ENCODE measurements at places on chromosomes 11 and 22. TPM values are rescaled to one million over a fixed set of nuclear protein-coding genes. Genes with fewer than 3 reads are reported as not detected.

TSGA10IP gene
- not detected for total RNA-seq

OR6T1 gene
- total RNA-seq, result not detected

RBMXL2 gene
- total RNA-seq, result 0.13 TPM

- no peak for DNase-seq
Measured at GRCh38 chr11:28296426-28296825, 188.2 kb downstream of the METTL15 start.

DNA sequence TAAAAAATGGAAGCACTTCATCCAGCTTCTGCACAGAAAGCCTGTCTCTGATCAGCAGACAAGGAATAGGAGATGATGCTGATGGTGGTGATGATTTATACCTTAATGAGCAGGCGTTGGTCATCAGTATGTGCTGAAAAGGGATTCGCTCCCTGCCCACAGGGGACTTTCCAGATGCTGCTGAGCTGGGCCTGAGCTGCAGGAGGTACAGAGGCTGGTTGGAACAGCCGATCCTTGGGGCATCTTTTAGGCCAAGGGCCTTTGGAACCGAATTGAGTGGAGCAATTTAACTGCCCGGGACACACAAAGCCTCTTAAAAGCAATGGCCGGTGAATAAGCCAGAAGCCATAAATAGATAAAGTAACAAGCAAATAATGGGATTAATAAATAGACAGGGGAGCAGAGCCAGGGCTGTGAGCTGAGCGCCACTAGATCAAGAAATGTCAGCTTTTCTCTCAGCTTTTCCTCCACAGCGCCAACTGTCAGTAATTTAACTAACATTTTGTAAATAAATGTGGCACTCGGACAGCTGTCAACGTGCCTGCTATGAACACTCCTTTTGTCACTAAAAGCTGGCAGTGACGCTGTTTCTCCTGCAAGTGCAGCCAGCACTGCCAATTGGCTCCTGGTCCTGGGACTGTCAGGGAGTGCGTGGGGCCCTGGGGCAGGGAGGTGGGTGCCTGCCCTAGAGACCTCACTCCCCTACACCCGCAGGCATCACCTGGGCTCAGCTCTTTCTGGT is 562.3 kb downstream of the NTM start:
- DNase-seq, result no peak

- peak; percentile 86 for DNase-seq
Measured at GRCh38 chr11:69195824-69196782, 40.4 kb downstream of the SMIM38 start.

DNA sequence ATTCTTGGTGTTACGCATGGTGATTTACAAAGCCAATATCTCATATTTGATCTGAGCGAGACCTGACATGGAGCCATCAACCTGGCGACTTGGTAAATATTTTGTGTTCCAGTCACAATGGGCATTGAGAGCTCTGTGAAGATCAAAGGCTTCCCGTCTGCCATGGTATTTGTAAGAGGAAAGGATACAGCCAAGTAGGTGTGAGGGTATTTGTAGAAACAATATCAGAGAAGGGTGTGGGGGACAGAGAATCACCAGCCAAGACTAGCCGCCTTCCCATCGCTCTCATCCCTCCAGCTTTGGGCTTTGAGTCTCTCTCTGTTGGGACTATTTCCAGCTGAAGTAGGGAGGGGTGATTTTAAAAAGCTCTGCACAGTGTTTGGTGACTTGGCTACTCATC is 173.4 kb upstream of the BDNF start:
- DNase-seq, result no peak

DNA sequence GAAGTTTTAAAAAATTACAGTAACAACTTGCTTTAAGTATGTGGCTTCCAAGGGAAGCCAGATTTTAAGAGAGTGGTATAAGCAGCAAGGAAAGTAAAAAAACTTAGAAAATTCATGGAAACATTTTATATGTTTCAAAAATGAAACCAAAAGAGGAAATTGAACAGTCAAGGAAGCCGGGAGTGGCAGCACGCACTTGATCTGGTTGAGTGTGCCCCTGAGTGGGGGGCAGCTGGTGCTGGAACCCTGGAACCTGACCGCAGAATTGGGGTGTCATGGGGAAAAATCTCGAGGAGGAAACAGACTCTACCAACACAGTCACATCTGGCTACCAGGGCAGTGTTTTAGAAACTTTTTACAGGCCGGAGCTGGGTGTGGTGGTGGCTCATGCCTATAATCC is 14.0 kb downstream of the MICALL1 start:
- DNase-seq, result no peak

DNA sequence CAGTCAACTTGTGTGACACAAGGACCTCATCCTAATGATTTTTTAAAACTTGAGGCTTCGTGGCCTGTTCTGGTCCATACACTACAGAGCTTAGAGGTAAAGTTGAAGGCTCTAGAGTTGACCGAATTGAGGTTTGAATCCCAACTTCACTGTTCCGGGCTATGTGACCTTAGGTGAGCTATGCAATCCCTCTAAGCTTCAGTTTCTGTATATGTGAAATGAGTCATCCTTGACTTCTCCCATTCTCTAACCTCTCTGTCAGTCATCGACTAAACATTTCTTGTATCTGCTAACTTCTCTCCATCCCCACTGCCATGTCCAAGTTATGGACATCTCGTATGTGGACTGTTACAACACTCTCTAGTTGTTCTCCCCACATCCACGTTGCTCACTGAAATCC is 178.2 kb upstream of the TMEM45B start:
- DNase-seq, result no peak

DNA sequence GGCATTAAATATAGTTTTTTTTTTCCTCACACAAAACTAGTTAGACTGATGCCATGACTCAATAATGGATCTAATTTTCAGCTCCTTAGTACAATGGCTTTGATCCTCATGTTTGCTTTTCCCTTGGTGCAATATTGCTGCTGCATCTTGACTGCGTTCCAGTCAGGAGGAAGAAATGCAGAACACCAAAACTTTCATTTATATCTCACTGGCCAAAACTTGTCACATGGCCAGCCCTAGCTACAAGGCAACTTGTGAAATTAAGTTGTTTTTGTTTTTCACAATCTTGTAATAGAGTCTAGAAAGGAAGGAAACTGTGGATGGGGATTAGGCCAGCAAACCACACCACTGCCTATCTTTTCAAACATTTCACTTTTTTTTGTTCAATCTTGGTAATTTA is 36.7 kb downstream of the SMC1B start:
- no peak for DNase-seq
